ENCODE measurements at places on chromosomes 11 and 22. TPM values are rescaled to one million over a fixed set of nuclear protein-coding genes. Genes with fewer than 3 reads are reported as not detected.

MS4A12 gene
- not detected for total RNA-seq

ZNF280B gene
- 0.83 TPM for total RNA-seq

TEX12 gene
- not detected for total RNA-seq

MUC6 gene
- not detected for total RNA-seq

MB gene
- total RNA-seq, result not detected

HIKESHI gene
- 50.8 TPM for total RNA-seq

KLHDC7B gene
- under 0.01 TPM for total RNA-seq

- no peak for DNase-seq
Measured at GRCh38 chr22:47299863-47300697, 537.6 kb downstream of the TBC1D22A start.

DNA sequence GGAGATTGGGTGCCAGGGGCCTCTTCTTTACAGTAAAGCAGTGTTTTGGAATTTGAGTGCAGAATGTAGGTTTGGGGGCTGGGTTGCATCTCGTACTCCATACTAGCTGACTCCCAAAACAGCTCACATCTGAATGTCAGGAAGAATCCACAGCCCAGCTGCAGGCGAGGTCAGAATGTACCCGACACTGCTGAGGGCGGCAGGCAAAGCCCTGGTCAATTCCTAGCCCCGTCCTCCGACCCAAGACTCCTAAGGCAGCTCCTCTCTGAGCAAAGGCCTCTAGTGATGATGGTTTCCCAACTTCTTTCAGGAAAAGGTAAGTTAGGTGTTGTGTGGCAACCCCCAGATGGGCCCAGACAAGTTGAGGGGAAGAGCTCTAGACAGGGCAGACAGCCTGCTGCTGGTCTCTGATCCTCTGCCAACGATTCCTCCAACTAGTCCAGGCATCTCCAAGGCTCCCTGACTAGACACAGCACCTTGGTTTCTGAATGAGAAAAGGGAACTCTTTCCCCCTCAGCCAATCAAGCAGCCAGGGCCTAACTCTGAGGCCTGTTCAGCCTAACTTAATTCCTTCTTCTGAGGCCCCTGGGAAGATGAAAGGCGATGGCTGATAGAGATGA lies 8.6 kb downstream of the LARGE2 start:
- peak; percentile 97 for DNase-seq

DNA sequence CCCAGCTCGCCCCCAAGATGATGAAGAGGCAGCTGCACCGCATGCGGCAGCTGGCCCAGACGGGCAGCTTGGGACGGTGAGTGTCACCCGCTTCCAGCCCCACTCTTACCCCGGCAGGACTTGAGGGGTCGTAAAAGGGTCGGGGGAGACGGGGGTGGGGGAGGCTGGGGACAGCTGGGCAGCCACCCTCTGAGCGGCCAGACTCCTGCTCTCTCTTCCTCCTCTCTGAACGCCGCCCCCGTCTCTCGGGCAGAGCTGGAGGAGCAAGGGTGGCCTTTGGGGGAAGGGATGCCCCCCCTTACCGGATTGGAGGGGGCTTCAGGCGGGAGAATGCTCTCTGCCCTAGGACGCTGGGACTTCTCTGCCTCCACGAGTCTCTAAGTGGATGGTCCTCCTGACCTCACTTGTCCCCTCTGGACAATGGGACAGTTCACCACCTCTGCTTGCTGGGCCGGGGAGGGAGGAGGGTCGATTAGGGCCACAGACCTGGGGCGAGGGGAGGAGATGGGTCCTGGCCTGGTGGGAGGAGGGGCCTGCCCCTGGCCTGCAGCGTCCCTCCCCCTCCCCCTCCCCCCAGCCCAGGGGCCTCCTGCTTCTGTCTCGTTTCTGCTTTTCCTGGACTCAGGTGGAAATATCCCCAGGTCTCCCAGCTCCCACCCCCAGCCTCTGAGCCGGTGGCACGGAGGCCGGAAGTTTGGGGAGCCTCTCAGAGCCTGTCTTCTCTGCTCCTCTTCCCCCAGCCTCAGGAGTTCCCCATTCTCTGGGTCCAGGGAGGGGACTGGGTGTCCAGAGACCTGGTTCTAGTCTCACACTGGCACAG lies 512 bp downstream of the SH3BP1 start:
- peak; percentile 42 for DNase-seq

DNA sequence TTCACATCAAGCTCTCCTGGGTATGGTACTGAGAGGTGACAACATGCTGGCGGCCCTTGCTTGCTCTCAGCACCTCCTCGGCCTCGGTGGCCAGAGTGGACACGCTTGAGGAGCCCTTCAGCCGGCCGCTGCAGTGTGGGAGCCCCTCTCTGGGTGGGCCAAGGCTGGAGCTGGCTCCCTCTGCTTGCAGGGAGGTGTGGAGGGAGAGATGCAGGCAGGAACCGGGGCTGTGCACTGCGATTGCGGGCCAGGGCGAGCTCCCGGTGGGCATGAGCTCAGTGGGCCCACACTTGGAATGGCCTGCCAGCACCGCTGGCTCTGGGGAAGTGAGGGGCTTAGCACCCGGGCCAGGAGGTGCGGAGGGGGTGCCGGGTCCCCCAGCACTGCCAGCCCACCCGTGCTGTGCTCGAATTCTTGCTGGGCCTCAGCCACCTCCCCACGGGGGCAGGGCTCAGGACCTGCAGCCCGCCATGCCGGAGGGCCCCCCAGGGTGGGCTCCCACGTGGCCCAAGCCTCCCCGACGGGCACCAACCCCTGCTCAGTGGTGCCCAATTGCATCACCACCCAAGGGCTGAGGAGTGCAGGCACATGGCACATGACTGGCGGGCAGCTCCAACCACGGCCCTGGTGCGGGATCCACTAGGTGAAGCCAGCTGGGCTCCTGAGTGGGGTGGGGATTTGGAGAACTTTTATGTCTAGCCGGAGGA lies 106.2 kb downstream of the RAB38 start:
- DNase-seq, result no peak

DNA sequence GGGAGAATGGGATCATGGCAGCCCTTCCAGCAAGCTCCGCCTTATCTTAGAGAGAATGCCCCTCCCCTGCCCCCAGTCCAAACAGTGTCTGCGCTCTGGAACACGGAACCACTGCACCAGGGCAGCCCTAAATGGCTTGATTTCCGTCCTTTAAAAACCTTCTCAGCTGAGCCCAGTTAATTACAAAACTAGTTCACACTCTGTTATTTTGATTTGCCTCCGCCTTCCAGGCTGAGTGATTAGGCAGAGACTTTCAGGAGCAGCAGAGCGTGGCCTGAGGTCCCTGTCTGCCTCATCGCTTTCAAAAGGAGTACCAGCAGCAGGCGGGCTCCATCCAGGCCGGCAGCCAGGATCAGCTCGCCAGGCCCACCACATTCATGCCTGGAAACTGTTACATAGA lies 313.0 kb downstream of the BRD1 start:
- no peak for DNase-seq

- peak; percentile 71 for DNase-seq
Measured at GRCh38 chr11:16278273-16278672, 78.1 kb downstream of the SOX6 start.

GRCh38 chr11:116109228-116109627 lies 605.0 kb upstream of the CADM1 start:
- peak; percentile 55 for DNase-seq

DNA sequence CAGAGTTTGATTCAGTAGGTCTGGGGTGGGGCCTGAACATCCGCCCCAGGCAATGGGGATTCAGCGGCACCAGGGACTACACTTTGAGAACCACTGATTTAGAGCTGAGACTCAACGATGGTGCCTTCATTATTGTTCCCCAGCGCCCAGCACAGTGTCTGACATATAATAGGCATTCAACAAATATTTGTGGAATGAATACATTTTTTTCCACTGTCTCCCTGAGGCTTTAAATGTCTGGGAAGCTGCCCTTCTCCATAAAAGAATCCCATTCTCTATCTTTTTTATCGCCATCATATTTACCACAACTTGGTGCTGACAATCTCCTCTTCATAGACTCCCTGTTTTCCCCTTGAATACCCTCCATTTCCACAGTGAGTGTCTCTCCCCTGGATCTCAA lies 23.6 kb upstream of the LMO2 start:
- no peak for DNase-seq

DNA sequence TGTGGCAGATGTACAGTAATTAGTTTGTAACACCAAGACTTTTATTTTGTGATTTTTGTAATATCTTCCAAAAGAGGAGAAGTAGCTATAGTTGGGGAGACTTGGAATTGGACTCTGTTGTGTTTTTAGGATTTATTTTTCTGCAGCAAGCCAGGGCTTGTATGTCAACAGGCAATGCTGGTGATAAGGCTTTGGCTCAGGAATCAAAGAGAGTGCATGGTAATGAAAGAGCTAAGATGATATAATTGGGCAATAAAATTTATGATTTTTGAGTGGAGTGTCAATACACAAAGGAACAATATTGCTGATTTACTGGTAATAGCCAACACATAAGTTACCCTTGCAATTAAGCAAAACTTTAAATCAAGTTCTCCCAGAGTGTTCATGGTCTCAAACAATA lies 452.9 kb downstream of the TMEM135 start:
- DNase-seq, result no peak

DNA sequence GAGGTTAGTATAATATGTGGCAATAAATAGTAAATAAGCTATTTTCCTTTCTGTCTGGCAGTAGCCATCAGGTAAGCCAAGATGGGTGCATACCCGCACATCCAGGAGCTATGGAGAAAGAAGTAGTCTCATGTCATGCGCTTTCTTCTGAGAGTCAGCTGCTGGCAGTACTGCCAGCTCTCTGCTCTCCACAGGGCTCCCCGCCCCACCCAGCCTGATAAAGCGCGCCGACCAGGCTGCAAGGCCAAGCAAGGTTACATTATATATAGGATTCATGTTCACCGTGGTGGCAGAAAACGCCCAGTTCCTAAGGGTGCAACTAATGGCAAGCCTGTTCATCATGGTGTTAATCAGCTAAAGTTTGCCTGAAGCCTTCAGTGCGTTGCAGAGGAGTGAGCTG lies 126.2 kb downstream of the ATG16L2 start:
- no peak for DNase-seq

- DNase-seq, result no peak
Measured at GRCh38 chr11:33694346-33695050, 6.1 kb downstream of the C11orf91 start.

- DNase-seq, result peak; percentile 29
Measured at GRCh38 chr11:119774172-119774763, 45.3 kb upstream of the NECTIN1 start.

- no peak for DNase-seq
Measured at GRCh38 chr11:111440416-111441205, 61.5 kb upstream of the POU2AF1 start.

GRCh38 chr11:92596596-92597317 lies 372.1 kb downstream of the FAT3 start:
- DNase-seq, result peak; percentile 68

DNA sequence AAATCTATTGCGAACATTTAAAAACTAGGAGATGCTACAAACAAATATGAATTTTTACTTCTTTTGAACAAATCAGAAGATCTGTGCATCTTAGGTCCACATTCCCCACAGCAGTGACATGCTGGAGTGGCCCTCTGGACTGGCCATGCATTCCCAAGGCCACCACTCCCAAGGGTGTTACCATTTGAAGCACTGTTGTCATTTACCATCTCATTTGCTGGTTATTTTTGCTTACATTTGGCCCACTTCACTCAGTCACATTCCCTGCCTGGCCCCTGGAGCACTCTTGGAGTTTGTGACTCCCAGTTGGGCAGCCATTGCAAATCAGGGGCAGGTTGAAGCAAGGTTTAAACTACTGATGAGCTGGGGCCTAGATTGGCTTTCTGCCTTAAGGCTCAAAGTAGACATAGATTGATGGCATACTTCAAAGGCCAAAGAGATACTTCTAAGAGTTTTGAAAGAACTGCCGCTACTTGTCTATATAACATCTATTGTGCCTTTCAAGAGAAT lies 8.5 kb upstream of the ZNRF3 start:
- DNase-seq, result no peak

DNA sequence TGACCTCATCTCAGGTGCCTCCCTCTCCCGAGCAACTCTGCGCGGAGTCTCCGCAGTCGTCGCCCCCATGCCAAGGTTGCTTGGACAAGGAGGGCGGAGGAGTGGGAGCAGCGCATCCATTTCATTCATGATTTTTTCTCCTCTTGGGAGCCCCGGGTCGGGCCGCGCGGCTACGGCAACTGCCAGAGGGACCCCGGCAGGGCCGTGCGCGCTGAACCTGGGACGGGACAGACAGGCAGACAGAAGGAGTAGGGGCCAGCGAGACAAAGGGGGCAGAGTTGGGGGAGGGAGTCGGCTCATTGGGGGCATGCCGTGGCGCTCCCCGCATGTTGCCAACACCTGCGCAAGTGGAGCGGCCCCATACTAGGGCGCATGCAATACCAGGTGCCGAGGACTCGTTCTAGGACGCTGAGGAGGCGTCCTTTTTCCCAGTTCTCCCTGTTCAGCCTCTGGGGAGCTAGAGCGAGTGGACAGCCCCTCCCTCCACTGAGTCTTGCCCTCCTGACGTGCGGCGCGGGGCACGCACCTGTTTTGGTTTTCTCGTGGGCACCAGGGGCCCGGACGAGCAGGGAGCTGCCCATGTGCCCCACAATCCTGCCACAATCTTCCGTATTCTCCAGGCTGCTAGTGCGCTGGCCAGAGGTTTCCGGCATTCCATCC lies 501 bp upstream of the PTPN5 start:
- DNase-seq, result peak; percentile 8

GRCh38 chr11:3622521-3622920 lies 19.3 kb downstream of the ART5 start:
- no peak for DNase-seq

DNA sequence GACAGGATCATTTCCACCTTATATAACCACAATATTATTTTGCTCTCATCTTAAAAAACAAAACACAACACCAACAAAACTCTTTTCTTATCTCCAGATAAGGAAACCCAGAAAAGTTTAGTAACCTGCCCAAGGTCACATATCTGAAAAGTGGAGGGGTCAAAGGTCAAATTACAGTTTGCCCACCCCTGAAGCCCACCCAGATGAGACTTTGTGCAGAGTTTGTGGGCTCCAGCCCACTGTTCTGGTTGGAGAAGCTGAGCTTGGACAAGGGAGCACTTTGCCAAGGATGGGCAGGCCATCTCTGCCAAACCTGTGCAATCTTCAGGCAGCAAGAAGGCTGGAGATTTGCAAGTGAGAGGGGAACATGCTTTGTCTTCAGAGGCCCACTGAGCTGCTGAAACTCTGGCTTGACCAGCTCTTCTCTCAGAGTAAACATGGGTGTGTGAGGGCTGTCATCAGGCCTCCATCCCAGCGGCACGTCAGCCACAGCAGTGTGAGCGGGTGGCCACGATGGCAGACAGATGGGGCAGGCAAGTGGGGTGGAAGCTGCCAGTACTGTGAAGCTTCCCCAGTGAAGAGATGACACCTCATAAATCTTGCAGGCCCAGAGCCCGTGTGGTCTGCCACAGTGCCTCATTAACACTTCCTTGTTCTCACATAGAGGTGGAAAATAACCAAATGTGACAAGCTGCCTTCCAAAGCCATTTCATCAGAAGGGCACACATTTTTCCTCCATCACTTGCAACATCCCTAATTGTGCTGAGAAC lies 111.8 kb downstream of the CCDC81 start:
- DNase-seq, result no peak
